ENCODE measurements at places on chromosomes 16 and 17.

DNA sequence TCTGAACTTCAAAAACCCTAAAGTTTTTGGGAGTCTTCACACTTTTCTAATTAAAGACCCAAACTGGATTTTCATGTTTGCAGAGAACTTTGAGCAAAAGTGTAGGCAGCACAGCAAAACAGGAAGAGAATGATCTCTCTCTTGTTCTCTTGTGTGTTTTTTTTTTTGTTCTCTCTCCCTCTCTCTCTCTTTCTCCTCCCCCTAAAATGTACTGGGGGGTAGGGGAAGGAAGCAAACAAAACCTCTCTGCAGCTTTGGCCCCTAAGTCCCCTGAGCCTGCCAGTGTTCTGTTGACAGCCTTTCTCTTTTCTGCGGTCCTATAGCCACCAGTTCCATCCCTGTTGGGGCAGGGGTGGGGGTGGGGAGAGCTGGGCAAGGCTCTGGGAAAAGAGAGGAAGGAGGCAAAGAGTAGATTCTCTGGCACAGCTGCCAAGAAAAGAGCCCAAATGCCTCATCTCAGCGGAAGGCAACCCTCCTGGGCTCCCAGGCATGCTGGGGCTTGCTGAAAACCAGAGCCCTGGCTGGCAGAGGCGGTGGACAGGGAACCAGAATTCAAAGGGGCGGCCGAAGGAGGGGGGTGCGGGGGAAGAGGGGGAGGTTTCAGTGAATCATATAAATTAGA lies 295.3 kb downstream of the SOX9 start:
- no peak for DNase-seq

DNA sequence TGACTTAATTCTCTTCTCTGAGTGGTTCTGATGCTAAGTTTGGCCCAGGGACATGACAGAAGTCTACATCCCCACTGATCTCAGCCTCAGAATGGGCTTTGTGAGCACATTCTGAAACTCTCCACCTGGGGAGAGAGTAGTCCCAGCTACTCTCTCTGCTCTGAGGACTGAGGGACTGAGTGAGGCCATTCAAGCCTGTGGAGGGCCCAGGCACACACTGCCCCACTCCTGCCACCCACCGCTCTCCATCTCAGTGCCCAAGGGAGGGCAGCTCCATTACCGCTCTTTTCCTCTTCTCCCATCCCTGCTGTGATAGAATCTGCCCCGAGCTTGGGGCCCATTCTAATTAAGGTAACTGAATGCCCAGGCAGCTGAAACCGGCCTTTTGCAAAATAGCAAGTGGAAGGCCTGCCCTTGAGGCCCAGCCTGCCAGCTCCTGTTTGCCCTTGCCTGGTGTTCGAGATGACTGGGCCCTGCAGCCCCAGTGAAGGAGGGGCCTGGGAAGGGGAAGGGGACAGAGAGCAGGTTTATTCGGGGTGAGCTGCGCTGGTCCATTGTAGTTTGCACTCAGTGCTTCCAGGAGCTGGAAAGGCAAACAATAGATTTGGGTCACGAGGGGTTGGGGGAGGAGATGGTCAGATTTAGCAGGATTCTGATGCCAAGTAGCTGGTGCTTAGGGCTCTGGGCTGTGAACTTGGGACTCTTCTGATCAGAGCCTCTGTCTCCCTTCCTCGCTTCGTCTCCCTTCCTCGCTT lies 76.2 kb downstream of the RAB11FIP4 start:
- no peak for DNase-seq

DNA sequence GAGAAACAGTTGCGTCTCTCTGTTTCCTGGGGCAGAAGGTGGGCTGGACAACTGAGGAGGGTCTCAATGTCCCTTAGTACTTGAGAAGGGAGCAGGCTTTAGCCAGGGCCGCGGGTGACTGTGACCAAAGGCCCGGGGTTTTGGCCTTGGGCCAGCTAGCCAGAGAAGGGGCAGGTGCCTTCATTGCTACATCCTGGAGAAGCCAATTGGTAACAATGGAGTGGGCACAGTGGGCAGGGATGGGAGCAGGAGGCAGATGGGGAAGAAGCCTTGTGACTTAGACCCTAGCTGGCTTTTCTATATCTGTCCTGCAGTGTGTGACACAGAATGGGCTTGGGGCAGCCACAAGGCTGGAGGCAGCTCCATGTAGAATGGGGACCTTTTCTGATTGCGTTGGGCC lies 46.0 kb downstream of the CLEC16A start:
- no peak for DNase-seq

DNA sequence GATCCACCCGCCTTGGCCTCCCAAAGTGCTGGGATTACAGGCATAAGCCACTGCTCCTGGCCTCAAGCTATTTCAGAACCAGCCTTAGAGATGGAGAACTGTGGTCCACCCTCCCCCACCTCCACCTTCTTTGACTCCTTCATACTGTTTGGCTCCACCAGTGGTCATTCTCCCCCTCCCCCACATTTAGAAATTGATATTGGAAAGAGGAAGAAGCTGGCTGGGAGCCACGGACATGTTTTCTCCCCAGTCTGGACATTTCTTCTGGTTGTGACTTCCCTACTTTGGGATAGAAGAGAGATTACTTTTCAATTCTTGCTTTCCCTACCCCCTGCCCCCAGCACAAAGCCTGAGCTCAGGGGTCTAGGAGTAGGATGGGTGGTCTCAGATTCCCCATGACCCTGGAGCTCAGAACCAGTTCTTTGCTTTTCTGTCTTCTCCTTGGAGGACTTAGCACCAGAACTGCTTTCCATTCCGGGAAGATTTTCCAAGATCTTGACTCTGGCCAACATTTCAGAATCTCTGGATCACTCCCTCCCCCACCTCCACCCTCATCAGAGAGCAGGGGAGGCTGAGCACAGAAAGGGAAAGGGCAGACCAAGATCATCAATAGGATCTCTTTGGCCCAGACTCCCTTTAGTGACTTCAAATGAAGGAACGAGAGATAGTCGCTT lies 16.3 kb downstream of the CAVIN1 start:
- DNase-seq = no peak

GRCh38 chr17:73838815-73839214 lies 194.6 kb upstream of the SDK2 start:
- no peak for DNase-seq

Data from fibroblast of the conjunctiva (primary cell).